ENCODE measurements at places on chromosomes 7 and 10.

DNA sequence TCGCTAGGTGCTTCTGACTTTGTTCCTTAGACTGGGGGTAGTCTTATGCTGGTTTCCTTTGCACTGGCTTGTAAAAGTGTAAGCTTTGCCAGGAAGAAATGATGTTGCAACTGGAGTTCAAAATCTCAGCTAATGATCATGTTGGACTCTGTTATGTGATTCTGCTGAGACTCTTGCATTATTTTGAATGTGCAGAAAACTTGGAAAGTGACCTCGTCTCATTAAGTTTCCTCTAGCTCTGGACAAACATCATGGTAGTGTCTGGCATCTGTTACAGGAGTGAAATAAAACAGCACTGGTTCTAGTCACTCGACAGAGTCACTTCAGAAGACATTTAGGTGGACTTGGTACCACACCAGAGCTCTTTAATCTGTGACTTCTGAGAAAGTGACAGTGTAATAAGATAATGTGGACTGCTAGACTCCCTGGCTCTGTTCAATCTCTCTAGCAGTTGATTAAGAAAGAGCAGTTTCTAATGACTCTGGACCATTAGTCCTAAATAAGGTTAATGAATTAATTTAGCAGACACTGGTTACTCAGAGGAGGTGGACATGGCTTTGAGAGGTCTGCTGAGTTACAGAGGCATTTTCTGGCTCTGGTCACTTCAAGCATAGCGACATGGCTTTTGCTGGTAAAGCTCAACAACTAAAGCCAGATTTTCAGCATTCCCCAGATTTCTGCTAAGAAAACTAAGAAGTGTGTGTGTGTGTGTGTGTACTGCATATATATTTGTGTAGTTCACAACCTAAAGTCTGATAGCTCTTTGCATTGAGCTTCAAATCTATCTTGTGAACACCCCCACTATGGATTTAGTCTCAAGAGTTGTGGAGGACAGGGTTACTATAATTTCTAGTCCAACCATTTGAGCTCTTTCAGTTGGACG lies 2.0 kb downstream of the NRP1 start:
- no peak for ATAC-seq
- peaks cover 76% of the 10 kb centered on the region for H3K27me3 ChIP-seq
- H3K4me3 ChIP-seq = no peak overlapping the region
- no peaks in the 10 kb centered on the region for H3K36me3 ChIP-seq

GRCh38 chr7:142371586-142372377 lies 113.9 kb upstream of the PRSS58 start:
- H3K4me1 ChIP-seq = no peaks in the 10 kb centered on the region
- peaks cover 18% of the 10 kb centered on the region for H3K27me3 ChIP-seq
- H3K4me3 ChIP-seq = no peak overlapping the region
- H3K27ac ChIP-seq = no peak overlapping the region
- no peaks in the 10 kb centered on the region for H3K36me3 ChIP-seq

- no peak overlapping the region for H3K27ac ChIP-seq
- peaks cover 9% of the 10 kb centered on the region for H3K27me3 ChIP-seq
- no peak overlapping the region for H3K4me3 ChIP-seq
- no peaks in the 10 kb centered on the region for H3K36me3 ChIP-seq
- no peak for ATAC-seq
Observed at GRCh38 chr7:132189881-132190280, 386.4 kb downstream of the PLXNA4 start.

GRCh38 chr10:129199826-129200225 lies 267.2 kb upstream of the MGMT start:
- no peak overlapping the region for H3K4me3 ChIP-seq
- H3K27me3 ChIP-seq = no peaks in the 10 kb centered on the region
- no peaks in the 10 kb centered on the region for H3K36me3 ChIP-seq
- ATAC-seq = no peak
- H3K27ac ChIP-seq = no peak overlapping the region

- H3K4me1 ChIP-seq = peaks cover 17% of the 10 kb centered on the region
- no peak overlapping the region for H3K4me3 ChIP-seq
- no peaks in the 10 kb centered on the region for H3K36me3 ChIP-seq
- H3K27me3 ChIP-seq = peaks cover 56% of the 10 kb centered on the region
- no peak overlapping the region for H3K27ac ChIP-seq
- no peak for ATAC-seq
Observed at GRCh38 chr10:61456095-61456789, 3.1 kb upstream of the TMEM26 start.

GRCh38 chr10:59234816-59235429 lies 58.5 kb downstream of the PHYHIPL start:
- no peaks in the 10 kb centered on the region for H3K4me1 ChIP-seq
- H3K36me3 ChIP-seq = no peaks in the 10 kb centered on the region
- no peak overlapping the region for H3K4me3 ChIP-seq
- H3K27ac ChIP-seq = no peak overlapping the region
- H3K27me3 ChIP-seq = no peaks in the 10 kb centered on the region

DNA sequence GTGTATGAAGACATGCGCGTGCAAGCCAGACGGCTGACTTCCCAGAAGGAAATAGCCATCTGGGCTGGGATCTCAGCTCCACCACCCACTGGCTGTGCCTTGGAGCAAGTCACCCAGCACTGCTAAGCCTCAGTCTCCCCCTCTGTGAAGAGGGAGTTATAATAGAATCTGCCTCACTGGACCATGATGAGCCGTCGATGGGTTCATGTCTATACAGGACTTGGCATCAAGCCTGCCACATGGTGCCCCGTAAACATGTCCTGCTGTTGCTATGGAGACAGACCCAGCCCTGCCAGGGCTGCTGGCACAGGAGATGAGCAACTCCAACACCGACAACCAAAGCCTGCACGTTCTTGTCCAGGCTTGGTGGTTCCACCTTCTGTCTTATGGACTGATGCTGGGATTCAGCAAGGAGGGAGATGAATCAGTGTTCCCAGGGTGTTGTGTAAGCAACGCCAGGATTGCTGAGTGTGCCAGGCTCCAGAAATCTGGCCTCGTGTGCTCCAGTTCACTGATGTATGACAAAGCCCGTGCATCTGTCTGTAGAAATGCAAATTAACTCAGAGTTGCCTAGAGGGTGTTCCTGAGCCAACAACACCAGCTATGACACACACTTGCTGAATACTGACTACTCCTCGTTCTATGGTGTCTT lies 5.6 kb downstream of the GPR15LG start:
- ATAC-seq = peak; percentile 91
- H3K36me3 ChIP-seq = no peaks in the 10 kb centered on the region
- no peaks in the 10 kb centered on the region for H3K27me3 ChIP-seq
- H3K4me1 ChIP-seq = peaks cover 7% of the 10 kb centered on the region

DNA sequence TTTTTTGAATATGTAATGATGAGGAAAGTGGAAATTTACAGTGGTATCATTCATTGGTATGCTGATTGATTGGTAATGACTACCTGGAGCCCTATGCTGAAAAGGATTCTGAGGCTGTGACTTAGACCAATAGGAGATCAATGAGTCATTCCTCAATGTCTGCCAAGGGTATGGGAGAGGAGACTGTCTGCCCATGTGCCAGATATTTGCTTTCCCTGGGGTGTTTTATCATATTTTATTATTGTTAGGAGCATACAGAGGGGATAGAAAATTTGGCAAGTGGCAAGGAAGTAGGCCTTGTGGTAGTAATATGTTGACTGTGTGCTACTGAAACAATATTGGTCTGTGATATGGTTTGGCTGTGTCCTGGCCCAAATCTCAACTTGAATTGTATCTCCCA lies 54.8 kb downstream of the ASAH2B start:
- no peaks in the 10 kb centered on the region for H3K4me1 ChIP-seq
- H3K27me3 ChIP-seq = peaks cover 31% of the 10 kb centered on the region
- H3K4me3 ChIP-seq = no peak overlapping the region
- no peaks in the 10 kb centered on the region for H3K36me3 ChIP-seq
- no peak overlapping the region for H3K27ac ChIP-seq
- no peak for ATAC-seq

GRCh38 chr7:44383566-44383965 lies 58.2 kb upstream of the CAMK2B start:
- no peak overlapping the region for H3K27ac ChIP-seq
- no peak overlapping the region for H3K4me3 ChIP-seq
- peaks cover 46% of the 10 kb centered on the region for H3K36me3 ChIP-seq
- no peak for ATAC-seq
- H3K4me1 ChIP-seq = peaks cover 10% of the 10 kb centered on the region

DNA sequence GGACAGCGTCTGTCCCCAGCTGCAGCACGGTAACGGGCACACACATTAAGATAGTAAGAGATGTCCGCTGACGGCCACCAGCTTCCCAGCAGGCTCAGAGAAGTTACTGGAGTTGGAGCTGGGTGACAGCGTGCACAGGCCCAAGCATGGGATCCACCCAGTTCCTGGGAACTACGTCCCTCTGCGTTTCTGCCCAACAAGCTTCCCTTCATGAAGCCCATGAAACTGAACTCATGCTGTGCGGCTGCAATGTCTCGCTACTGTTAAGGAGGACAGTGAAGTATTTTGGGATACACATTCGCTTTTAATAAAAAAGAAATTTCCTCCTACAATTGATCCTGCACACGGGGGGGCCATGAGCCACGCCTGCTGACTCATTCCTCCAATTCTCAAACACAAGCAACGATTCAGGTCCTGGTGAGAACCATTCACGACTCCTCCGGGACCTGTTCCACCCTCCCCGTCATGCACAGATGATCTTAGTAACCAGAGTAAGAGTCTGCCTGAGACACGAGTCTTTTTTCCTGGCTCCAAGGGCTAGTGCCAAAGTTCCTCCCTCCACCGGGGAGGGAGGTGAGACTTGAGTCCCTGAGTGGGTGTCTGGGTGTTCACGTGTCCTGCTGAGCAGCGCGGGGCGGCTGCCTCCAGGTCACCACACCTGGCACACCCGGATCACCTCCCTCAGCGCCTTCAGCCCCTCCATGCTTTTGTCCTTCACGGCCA lies 2.6 kb downstream of the PSMG3 start:
- ATAC-seq = no peak
- peaks cover 3% of the 10 kb centered on the region for H3K27me3 ChIP-seq
- peaks cover 43% of the 10 kb centered on the region for H3K36me3 ChIP-seq

GRCh38 chr10:43234471-43235041 lies 32.3 kb downstream of the RASGEF1A start:
- H3K4me1 ChIP-seq = peaks cover 14% of the 10 kb centered on the region
- no peak overlapping the region for H3K4me3 ChIP-seq
- ATAC-seq = no peak

DNA sequence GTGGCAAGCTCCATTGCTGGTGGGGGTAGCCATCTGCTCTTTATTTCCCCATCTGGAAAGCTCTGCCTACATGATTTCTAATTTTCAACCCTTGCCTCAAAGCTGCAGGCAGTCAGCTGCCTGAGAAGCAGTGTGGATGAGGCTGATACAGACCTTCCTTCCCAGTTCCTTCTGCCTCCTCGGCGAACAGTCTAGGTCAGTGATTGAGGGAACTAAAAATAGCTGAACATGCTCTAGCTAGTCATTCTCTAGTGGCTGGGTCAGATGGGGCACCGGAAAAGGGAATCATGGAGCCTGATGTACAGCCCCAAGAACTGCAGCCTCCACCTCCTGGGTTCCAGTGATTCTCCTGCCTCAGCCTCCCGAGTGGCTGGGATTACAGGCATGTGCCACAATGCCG lies 48.7 kb downstream of the NAMPT start:
- peaks cover 16% of the 10 kb centered on the region for H3K27me3 ChIP-seq
- H3K4me3 ChIP-seq = no peak overlapping the region

GRCh38 chr7:26065652-26066051 lies 86.3 kb upstream of the NFE2L3 start:
- H3K36me3 ChIP-seq = no peaks in the 10 kb centered on the region
- no peak for ATAC-seq
- peaks cover 47% of the 10 kb centered on the region for H3K27me3 ChIP-seq
- no peak overlapping the region for H3K27ac ChIP-seq
- peaks cover 9% of the 10 kb centered on the region for H3K4me1 ChIP-seq

GRCh38 chr7:29765490-29765889 lies 40.8 kb upstream of the WIPF3 start:
- no peak overlapping the region for H3K27ac ChIP-seq
- no peaks in the 10 kb centered on the region for H3K36me3 ChIP-seq
- ATAC-seq = no peak
- no peak overlapping the region for H3K4me3 ChIP-seq

DNA sequence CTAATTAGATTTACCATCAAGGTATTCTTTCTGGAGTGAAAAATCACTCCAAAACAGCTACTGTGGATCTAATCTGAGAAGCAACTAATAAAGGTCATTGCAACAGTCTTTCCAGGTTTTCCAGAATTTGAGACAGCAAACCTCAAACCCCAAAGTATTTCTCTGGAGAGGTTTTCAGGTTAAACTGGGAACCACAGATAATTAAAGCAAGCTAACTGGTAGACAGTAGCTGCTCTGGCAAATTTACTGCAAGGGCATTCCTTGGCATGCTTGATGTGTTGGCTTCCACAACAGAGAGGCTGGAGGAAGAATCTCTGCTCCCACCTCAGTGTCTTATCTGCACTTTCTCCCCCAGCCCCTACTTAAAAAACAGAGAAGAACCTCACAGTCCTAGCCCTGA lies 140.0 kb upstream of the NRBF2 start:
- ATAC-seq = no peak
- no peaks in the 10 kb centered on the region for H3K27me3 ChIP-seq
- H3K27ac ChIP-seq = peak overlapping the region; percentile 94
- no peaks in the 10 kb centered on the region for H3K36me3 ChIP-seq
- peak overlapping the region; percentile 65 for H3K4me3 ChIP-seq
- H3K4me1 ChIP-seq = peaks cover 27% of the 10 kb centered on the region

- H3K4me3 ChIP-seq = no peak overlapping the region
- no peaks in the 10 kb centered on the region for H3K4me1 ChIP-seq
- no peaks in the 10 kb centered on the region for H3K36me3 ChIP-seq
- ATAC-seq = no peak
- H3K27ac ChIP-seq = no peak overlapping the region
Observed at GRCh38 chr7:39490296-39490695, 75.9 kb upstream of the YAE1 start.

GRCh38 chr10:119252051-119252465 lies 44.7 kb downstream of the GRK5 start:
- H3K4me1 ChIP-seq = peaks cover 52% of the 10 kb centered on the region
- no peak for ATAC-seq
- no peaks in the 10 kb centered on the region for H3K27me3 ChIP-seq

DNA sequence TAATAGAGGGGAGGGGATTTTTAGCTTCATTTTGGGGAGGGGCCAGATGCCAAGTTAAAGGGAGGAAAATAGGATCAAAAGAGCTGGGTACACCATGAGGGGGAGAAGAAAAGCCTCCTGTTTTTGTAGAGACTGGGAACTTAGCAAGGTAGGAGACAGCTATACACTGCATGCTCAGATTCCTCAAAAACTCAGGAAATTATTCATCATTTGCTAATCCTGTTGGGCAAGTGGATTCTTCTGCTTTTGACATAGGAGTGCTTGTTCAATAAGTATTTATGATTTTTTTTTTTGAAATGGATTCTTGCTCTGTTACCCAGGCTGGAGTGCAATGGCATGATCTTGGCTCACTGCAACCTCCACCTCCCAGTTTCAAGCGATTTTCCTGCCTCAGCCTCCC lies 73.4 kb downstream of the LYZL2 start:
- H3K36me3 ChIP-seq = no peaks in the 10 kb centered on the region
- no peak overlapping the region for H3K27ac ChIP-seq
- H3K4me3 ChIP-seq = no peak overlapping the region
- no peak for ATAC-seq
- H3K4me1 ChIP-seq = peaks cover 11% of the 10 kb centered on the region
